Caki2 (cell line): ENCODE measurements at places on chromosomes 16 and 17.

DNA sequence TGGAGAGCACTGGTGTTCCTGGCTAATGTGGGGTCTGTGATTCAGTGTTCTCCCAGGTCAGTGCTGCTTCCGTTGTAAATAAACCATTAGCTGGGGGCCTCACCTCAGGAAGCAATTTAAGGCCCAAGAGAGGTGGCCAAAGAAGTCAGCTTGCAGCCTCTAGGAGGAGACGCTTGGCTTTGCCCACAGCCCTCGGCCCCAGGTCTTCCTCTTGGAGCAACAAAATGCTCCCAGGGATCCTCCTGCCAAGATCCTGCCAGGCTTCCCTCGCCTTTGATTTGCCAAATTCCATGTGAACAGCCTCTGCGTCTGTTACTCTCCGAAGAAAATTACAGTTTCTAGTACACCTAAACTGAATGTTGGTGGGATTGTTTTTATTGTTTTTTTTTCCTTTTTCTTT is 62.4 kb upstream of the TBX2 start:
- no peak for DNase-seq

- no peak for DNase-seq
Observed at GRCh38 chr16:60279061-60279665, 1545.0 kb upstream of the GOT2 start.

DNA sequence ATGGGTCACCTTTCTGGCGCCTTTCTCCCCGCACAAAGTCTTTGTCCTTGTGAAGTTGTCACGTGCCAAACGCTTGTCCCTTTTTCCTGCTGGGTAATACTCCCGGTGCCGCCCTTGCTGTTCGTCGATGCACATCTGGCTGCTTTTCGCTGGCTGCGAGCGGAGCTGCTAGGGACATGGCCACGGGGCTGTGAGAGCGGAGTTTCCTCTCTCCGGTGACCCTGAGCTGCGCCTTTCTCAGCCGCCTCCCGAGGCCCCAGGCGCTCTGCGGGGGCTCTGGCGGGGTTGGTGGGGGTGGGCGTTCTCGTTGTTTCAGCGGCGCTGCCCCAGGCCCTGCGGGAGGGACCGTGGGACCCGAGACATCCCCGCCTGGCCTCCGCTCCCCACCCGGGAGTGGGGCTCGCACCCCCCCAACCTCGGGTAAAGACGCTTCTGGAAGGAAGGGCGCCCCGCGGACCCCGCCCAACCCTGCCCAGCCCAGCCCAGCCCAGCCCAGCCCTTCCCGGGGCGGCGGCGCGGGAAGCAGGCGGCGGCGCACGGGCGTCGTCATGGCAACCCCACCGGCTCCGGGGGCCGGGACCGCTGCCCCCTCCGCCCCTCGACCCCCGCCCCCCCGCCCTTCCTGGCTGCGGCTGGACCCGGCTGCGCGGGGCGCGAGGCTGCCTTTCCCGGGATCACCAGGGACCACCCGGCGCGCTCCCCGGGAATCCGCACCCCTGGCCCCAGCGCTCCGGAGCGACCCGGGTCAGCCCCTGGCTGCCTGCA is 12.3 kb downstream of the CHMP6 start:
- DNase-seq, result no peak

GRCh38 chr16:15611610-15612009 is 31.3 kb downstream of the MARF1 start:
- DNase-seq, result no peak

- DNase-seq, result no peak
Observed at GRCh38 chr16:51607201-51607651, 456.2 kb upstream of the SALL1 start.

DNA sequence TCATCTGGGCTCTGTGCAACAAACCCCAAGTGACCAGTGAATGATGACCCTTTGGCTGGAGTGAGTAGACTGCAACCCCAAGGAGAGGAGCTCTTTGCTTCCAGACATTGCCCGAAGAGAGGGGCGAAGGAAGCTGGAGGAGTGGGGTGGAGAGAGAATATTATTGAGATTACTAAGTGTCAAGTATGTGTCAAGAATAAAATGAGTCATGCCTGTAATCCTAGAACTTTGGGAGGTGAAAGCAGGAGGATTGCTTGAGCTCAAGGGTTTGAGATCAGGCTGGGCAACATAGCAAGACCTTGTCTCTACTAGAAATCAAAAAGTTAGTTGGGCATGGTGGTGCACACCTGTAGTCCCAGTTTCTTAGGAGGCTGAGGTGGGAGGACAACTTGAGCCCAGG is 142.0 kb upstream of the CCL2 start:
- DNase-seq, result no peak

DNA sequence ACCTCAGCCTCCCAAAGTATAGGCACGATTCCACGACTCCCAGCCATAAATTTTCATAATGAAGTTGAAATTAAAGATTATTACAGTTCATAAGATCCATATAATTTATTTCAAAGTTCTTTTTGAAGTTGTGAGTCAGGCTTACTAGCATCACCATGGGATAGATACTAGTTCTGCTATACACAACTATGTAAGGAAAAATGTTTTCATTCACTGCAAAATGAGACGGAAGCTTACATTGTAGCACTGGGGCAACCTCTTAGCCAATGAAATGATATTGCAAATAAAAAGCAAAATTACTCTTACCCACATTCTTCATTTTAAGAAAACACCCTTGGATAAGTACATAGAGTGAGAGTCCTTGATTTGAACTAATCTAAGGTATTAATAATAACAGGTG is 18.8 kb upstream of the MARCHF10 start:
- no peak for DNase-seq
